ENCODE measurements at places on chromosomes 5 and 9. TPM values are rescaled to one million over a fixed set of nuclear protein-coding genes. Genes with fewer than 3 reads are reported as not detected.

The LCN15 gene
- polyA plus RNA-seq: not detected

The GPX8 gene
- 0.20 TPM for polyA plus RNA-seq

The ADAMTS6 gene
- polyA plus RNA-seq: 0.58 TPM

The TTC39B gene
- 2.8 TPM for polyA plus RNA-seq

The PGGT1B gene
- polyA plus RNA-seq: 6.6 TPM
